ENCODE measurements at places on chromosomes 11 and 22. TPM values are rescaled to one million over a fixed set of nuclear protein-coding genes. Genes with fewer than 3 reads are reported as not detected.

The LAYN gene
- 3.7 TPM for total RNA-seq

The SLC35E4 gene
- 5.0 TPM for total RNA-seq

GRCh38 chr11:12499071-12499470 lies 121.7 kb downstream of the PARVA start:
- no peak for DNase-seq

- no peak for DNase-seq
Measured at GRCh38 chr22:22593964-22594656, 35.0 kb upstream of the PRAME start.

- DNase-seq: no peak
Measured at GRCh38 chr11:94665116-94665659, 98.0 kb downstream of the PIWIL4 start.

DNA sequence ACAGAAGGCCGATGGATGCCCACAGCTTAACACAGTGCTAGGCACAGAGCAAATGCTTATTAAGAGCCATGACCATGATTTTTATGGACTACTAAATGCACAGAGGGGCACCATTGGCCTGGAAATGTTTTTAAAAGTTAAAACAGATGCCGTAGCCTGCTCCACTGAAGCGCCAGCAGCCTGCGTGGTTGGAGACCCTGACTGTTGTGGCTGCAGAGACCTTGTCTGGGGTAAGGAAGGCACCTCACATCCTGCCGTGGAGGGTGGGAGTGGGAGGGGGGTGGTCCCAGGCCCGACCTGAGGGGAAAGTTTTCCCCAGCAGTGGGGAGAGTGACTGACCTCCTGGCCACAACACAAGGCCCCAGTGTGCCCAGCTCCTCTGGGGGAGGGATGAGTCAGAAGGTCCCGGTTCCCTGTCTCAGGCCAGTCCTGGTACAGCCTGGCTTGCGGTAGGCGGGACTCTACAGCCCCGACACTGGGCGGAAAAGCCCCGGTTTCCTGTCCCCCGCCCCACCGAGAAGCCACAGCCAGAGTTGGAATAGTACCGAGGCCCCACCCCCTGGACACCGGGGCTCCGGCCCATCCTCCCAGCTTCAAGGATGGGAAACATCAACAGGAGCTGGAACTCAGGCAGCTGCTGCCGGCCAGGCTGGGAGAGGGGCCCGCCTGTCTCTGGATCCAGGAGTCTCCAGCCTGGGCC lies 7.0 kb downstream of the CHST1 start:
- DNase-seq: peak; percentile 80

DNA sequence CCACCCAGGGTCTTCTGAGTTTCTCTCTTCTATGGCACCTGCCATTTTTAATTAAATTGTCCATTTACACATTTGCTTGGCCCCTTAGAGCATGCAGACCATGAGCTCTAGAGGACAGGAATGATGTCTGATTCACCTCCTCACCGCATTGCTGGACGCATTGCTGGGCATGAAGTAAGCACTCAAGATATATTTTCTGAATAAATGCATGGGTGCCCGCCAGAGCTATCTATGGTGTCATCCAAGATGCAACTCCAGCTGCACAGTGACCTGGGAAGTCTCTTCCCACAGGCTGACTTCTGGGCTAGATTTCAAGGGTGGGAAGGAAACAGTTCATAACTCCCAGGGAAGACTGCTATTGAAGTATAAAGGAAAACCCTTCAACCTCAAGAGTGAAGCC lies 66.6 kb upstream of the ASPHD2 start:
- no peak for DNase-seq

GRCh38 chr22:49152127-49152938 lies 675.3 kb downstream of the BRD1 start:
- no peak for DNase-seq

Data from Right ventricle myocardium inferior (tissue), 1 donor.